ENCODE measurements at places on chromosomes 2 and 18. TPM values are rescaled to one million over a fixed set of nuclear protein-coding genes. Genes with fewer than 3 reads are reported as not detected.
A peak's percentile ranks its signal among the peaks of the same experiment; 100 is the strongest.

DNA sequence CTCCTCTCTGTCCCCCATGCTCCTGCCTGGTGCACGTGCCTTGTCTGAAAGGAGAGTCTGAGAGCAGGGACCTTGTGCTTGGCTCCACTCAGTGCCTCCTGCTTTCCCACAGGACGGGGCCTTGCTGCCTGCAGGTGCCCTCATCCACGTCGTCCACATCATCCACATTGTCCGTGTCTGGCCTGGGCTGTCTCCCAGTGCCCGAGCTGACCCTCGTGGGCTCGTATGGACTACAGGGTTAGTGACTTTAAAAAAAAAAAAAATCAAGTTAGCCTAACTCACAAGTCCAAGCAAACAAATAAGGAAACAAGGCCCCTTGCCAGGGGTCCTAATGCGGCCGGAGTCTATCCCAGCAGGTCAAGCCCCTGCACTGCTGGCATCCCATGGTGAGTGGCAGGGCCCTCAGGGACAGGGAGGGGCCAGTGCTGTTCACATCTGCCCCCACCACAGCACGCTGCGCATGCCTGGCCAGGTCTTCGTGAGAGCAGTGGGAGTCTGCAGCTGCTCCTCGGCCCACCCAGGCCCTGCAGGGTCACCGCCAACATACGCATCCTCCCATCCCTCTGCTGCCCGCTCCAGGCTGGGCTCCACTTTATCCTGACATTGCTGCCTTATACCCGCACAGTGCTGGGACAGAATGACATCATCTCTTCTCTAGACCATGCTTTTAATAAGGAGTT lies 232.6 kb downstream of the NDUFA10 start:
- no peak overlapping the region for H3K4me3 ChIP-seq
- no peaks in the 10 kb centered on the region for H3K4me1 ChIP-seq
- no peak for DNase-seq
- no peaks in the 10 kb centered on the region for H3K36me3 ChIP-seq

DNA sequence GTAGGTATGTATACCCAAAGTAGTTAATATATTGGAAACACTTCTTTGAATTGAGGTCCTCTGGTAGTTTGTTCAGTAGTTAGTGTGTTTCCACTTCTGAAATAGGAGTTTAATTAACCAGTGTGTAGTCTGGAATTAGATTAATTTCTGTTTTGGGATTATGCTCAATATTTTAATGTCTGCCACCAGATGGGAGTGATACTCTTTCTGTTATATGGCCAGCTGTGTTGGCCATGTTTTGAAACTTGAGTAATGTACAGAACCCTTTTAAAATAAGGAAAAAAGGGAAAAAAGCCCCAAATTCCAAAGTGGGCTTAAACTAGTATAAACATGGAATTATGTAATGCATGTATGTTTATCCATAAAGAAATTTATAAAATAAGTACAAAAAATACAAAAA lies 147.7 kb downstream of the CTNNA2 start:
- H3K4me1 ChIP-seq = no peaks in the 10 kb centered on the region
- no peaks in the 10 kb centered on the region for H3K36me3 ChIP-seq
- no peak overlapping the region for H3K27ac ChIP-seq
- no peak overlapping the region for H3K4me3 ChIP-seq
- no peak for DNase-seq

Gene RAB6D
- 0.12 TPM for total RNA-seq

GRCh38 chr2:229901819-229902218 lies 20.0 kb downstream of the TRIP12 start:
- no peaks in the 10 kb centered on the region for H3K27me3 ChIP-seq
- H3K36me3 ChIP-seq = no peaks in the 10 kb centered on the region
- H3K27ac ChIP-seq = no peak overlapping the region
- no peak overlapping the region for H3K4me3 ChIP-seq

DNA sequence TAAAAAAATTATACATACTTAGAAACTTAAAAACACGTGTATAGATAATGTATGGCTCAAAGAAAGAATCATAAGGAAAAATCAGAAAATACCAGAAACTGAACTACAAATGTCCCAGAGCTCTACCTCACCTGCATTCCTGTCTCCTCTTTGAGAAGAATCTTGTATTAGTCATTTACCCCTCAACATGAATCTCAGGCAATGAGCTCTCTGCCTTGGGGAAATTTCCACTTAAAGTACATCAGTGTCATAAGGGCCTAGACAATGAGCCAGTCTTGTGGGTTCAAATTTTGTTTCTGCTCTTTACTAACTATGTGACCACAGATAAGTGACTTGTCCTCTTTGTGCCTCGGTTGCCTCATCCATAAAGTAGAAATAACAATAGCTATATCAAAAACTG lies 40.1 kb downstream of the SCG2 start:
- H3K27me3 ChIP-seq = no peaks in the 10 kb centered on the region
- H3K4me3 ChIP-seq = no peak overlapping the region
- no peaks in the 10 kb centered on the region for H3K36me3 ChIP-seq

DNA sequence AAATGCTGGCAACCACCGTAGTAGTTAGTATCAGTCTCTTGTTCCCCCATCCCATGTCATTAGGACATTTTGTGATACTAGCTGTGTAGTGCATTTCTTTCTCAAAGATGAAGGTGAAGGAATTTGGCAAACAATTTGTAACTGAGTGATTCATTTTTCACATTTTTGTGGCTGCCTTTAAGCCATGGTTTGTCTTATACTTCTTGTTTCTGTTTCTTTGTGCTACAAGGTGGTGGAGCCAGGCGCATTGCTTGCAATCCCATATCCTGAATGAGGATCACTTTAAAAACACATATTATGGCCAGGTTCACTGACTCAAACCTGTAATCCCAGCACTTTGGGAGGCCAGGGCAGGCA lies 40.6 kb downstream of the GPD2 start:
- no peak for DNase-seq
- H3K27me3 ChIP-seq = no peaks in the 10 kb centered on the region
- H3K27ac ChIP-seq = peak overlapping the region; percentile 34
- H3K4me3 ChIP-seq = no peak overlapping the region

Gene C2orf80
- not detected for total RNA-seq

- H3K27me3 ChIP-seq = no peaks in the 10 kb centered on the region
- no peak overlapping the region for H3K4me3 ChIP-seq
- H3K4me1 ChIP-seq = no peaks in the 10 kb centered on the region
Observed at GRCh38 chr2:65465124-65465523, 32.7 kb upstream of the SPRED2 start.

DNA sequence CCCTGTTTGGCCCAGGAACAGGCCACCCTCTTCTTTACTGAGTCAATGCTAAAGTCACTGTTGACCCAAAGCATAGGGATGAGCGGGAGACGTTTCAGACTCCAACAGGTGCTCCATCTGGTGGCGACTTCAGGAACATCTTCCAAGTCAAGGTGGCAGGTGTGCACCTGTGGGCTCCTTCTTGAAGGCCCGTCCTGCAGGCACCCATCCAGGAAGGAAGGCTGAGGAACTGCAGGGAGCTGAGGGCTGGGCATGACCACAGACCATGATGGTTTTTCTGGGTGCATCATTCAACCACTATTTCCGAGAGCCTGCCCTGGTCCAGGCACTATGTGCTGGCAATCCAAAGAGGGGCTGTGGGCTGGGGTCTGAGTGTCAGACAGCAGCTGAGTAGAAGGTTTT lies 142.8 kb downstream of the NDUFA10 start:
- H3K4me3 ChIP-seq = no peak overlapping the region
- DNase-seq = peak; percentile 51
- peaks cover 8% of the 10 kb centered on the region for H3K4me1 ChIP-seq
- H3K27me3 ChIP-seq = no peaks in the 10 kb centered on the region
- no peak overlapping the region for H3K27ac ChIP-seq

Gene GPR39
- total RNA-seq = 0.36 TPM

- no peak overlapping the region for H3K27ac ChIP-seq
- no peaks in the 10 kb centered on the region for H3K36me3 ChIP-seq
- H3K27me3 ChIP-seq = no peaks in the 10 kb centered on the region
- no peaks in the 10 kb centered on the region for H3K4me1 ChIP-seq
- DNase-seq = no peak
Observed at GRCh38 chr2:157587576-157587975, 41.1 kb downstream of the ACVR1C start.

- no peaks in the 10 kb centered on the region for H3K36me3 ChIP-seq
- peak overlapping the region; percentile 64 for H3K27ac ChIP-seq
- no peaks in the 10 kb centered on the region for H3K27me3 ChIP-seq
- no peak overlapping the region for H3K4me3 ChIP-seq
- H3K4me1 ChIP-seq = peaks cover 71% of the 10 kb centered on the region
Observed at GRCh38 chr2:217951521-217952247, 51.1 kb downstream of the TNS1 start.

DNA sequence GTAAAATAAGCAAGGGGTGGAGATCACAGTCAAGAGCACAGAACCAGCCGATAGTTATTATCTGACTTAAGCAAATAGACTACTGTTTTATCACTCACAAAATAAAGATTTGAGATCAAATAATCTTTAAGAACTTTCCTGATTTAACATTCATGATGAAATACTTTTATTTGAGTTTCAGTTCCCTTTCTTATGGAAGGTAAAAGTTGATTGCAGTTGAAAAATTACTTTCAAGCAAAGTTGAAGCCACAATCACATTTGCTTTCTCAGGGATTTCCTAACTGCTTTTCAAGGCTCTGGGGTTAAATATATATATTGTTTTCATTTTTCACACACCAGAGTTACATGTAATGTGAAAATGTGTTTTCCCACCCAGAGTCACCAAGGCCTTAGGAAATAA lies 599.5 kb downstream of the KCNJ3 start:
- H3K36me3 ChIP-seq = no peaks in the 10 kb centered on the region
- H3K27me3 ChIP-seq = no peaks in the 10 kb centered on the region
- no peak overlapping the region for H3K27ac ChIP-seq
- no peak for DNase-seq

Gene AMER3
- not detected for total RNA-seq

DNA sequence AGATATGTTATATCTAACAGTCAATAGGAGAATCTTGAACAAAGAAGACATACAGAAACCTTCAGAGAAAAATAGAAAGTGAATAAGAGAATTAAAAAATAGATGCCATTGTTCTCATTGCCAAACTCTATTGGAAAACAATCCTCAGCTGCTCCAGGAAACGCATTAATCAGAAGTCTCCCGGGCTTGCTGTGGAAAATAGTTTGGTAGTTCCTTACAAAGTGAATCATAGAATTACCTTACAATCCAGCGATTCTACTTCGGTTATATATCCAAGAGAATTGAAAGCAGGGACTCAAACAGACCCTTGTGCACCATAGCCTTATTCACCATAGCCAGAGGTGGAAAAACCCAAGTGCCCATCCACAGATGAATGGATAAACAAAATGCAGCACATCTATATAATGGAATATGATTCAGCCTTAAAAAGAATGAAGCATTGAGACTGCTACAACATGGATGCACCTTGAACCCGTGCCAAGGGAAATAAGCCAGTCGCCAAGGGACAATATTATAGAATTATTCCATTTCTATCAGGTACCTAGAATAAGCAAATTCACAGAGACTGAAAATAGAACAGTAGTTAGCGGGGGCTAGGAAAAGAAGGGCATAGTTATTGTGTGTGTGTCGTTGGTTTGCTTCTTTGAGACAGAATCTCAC lies 21.9 kb upstream of the CHRNA1 start:
- H3K4me1 ChIP-seq = no peaks in the 10 kb centered on the region
- no peak overlapping the region for H3K27ac ChIP-seq
- H3K36me3 ChIP-seq = no peaks in the 10 kb centered on the region
- H3K4me3 ChIP-seq = no peak overlapping the region

Gene TXNDC2
- total RNA-seq = 0.18 TPM

DNA sequence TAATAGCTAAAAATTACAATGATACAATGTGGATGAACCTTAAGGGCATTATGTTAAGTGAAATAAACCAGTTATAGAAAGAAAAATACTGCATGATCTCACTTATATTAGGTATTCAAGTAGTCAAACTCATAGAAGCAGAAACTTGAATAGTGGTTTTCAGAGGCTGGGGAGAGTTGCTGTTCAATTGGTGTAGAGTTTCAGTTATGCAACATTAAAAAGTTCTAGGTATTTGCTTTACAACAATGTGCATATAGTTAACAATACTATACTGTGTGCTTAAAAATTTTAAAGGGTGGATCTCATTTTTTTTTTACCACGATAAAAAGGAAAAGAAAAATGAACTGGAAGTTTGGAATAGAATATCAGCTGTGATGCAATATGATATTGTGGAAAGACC lies 479.1 kb downstream of the SPAG16 start:
- H3K27ac ChIP-seq = no peak overlapping the region
- H3K36me3 ChIP-seq = no peaks in the 10 kb centered on the region
- no peaks in the 10 kb centered on the region for H3K27me3 ChIP-seq
- DNase-seq = no peak
- no peak overlapping the region for H3K4me3 ChIP-seq
- H3K4me1 ChIP-seq = no peaks in the 10 kb centered on the region

Gene QPCT
- 1.1 TPM for total RNA-seq

Gene GRHL1
- total RNA-seq = 0.57 TPM

Gene ALPG
- 0.36 TPM for total RNA-seq

DNA sequence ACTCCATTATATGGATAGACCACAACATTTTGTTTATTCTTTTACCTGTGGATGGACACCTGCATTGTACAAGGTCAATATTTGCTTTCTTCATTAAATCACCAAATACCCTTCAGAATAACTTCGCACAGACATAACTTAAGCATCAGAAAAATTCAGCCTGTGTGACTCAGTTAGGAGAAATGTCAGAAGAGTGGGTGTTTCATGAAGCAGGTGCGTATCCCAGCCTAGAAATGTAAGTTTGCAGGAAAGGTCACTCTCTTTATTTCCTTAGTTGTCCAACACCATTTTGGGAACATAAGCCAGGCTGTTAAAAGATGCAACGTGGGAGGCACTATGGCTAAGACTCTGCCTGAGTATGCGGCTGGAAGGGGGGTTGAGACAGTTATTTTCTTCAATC lies 48.6 kb upstream of the FHL2 start:
- H3K4me1 ChIP-seq = no peaks in the 10 kb centered on the region
- no peak overlapping the region for H3K4me3 ChIP-seq
- no peaks in the 10 kb centered on the region for H3K27me3 ChIP-seq
- no peak for DNase-seq

Gene CCDC178
- total RNA-seq = 5.1 TPM

Gene CCNT2
- 31.5 TPM for total RNA-seq

- no peaks in the 10 kb centered on the region for H3K4me1 ChIP-seq
- H3K4me3 ChIP-seq = no peak overlapping the region
- no peak overlapping the region for H3K27ac ChIP-seq
- no peak for DNase-seq
Observed at GRCh38 chr2:229572507-229573271, 141.7 kb downstream of the DNER start.

GRCh38 chr2:44578471-44579093 lies 216.8 kb downstream of the CAMKMT start:
- H3K27me3 ChIP-seq = no peaks in the 10 kb centered on the region
- H3K4me1 ChIP-seq = no peaks in the 10 kb centered on the region
- no peak overlapping the region for H3K4me3 ChIP-seq
- no peaks in the 10 kb centered on the region for H3K36me3 ChIP-seq
- H3K27ac ChIP-seq = no peak overlapping the region

Gene GREB1L
- total RNA-seq = 12.2 TPM

Gene SLC16A14
- 29.8 TPM for total RNA-seq

GRCh38 chr2:184566716-184567115 lies 31.6 kb upstream of the ZNF804A start:
- no peak overlapping the region for H3K27ac ChIP-seq
- no peaks in the 10 kb centered on the region for H3K4me1 ChIP-seq
- no peaks in the 10 kb centered on the region for H3K27me3 ChIP-seq
